ENCODE measurements at places on chromosomes 16 and 17.

DNA sequence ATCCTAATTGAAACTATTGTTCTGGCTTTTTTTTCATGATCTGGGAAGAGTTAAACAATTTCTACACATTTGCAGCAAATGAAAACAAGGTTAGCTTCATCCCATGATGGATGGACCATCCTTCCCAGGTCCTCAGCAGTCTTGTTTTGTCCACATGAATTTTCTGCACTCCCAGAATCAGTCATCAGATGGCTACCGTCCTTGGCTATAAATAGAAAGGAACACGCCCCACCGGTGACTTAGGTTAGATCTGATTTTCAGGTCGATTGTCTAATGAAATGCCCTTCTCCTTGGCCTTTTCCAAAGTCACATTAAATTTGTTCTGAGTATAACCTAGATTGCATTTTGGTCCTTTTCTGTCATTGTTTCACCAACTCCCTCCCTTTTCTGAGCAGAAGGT lies 41.4 kb upstream of the NOL11 start:
- no peak for DNase-seq

GRCh38 chr17:80819422-80820164 lies 172.0 kb upstream of the CHMP6 start:
- no peak for DNase-seq

GRCh38 chr16:85126394-85126704 lies 14.1 kb upstream of the CIBAR2 start:
- DNase-seq, result no peak

DNA sequence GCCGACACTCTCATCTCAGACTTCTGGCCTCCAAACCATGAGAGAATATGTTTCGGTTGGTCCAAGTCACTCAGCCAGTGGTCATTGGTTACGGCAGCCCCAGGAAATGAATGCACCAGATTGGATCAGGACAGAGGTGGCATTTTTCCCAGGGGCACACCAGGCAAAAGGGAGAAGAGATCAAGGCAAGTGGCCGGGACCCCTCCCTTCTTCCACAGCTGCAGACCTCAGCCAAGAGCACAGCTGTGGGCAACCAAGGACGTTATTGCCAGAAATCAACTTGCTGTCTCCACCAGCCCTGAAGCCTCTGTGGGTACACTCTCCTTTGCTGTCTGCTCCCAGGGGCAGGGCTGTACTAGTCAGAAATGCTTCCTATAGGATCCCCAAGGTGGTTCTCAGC lies 20.7 kb downstream of the LRRC75A start:
- DNase-seq, result no peak

DNA sequence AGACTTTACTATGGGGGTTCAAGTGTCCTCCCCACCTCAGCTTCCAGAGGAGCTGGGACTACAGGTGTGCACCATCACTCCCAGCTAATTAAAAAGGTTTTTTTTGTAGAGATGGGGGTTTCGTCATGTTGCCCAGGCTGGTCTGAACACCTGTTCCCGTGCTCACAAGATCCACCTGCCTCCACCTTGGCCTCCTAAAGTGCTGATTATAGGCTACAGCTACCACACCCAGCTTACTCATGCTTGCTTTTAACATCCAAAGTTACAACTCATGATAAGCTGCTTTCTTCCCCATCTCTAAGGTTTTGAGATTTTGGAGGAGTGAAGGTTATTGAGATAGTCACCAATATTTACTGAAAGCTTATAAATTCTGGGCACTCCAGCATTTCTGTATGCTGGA lies 2.6 kb downstream of the NUP88 start:
- DNase-seq, result no peak

- no peak for DNase-seq
Measured at GRCh38 chr16:72658888-72659717, 388.8 kb downstream of the ZFHX3 start.

All from DMS53 (cell line).